Neural crest cell (in vitro differentiated cells): ENCODE measurements at places on chromosomes 16 and 17.

DNA sequence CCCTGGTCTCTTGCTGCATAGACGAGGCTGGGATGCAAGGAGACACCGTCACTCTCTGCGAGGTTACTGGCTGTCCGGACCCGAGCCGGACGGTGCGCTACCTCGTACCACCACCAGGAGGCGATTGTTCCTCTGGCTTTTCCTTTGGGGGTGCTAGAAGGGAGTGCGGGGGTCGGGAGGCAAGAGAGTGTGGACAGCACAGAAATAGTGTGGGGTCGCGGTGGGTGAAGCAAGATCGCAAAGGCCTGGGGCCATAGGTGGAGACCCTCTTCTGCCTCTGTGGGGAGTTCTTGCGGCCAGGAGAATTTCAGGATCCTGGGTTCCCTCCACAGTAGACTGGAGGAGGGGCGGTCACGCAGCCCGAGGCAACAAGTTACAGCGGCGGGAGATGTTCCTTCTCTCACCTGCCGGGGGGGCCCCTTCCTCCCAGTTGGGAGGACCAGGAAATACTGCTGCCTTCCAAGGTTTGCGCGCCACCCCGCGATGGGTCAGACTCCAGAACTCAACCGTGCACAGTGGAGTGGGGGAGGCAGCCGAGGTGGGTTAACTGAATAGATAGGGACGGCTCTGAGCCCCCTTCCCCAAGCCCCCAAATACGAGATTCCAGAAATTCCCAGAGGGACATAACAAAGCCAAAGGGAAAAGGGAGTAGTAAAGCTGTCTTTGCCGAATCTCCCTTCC, 6.9 kb downstream of the PHOSPHO1 start:
- peak; percentile 82 for DNase-seq

DNA sequence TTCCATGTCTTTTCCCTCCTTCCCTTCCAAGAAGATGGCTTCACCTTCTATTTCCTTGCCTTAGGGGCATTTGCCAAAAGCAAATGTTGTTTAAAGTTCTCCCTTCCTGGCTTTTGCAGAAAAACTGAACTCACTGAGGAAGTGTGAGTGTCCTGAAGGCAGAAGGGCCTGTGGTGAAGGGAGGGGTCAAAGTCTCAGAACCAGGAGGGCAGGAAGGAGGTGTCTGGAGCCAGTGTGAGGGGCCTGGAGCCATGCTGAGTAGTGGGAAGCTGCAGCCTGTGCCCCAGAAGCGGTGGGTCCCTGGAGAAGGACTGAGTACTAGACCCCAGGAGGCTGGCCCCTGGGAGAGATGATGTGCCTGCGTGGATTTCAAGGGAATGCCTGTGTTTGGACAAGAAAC, 23.8 kb upstream of the SUPT4H1 start:
- no peak for DNase-seq

- no peak for DNase-seq
These were observed 70.5 kb downstream of the AATF start for GRCh38 chr17:37019117-37019740.

- no peak for DNase-seq
These were observed 17.4 kb upstream of the OR1F1 start for GRCh38 chr16:3170440-3171180.

- DNase-seq: no peak
These were observed 24.4 kb upstream of the CRYM start for GRCh38 chr16:21302454-21302853.

DNA sequence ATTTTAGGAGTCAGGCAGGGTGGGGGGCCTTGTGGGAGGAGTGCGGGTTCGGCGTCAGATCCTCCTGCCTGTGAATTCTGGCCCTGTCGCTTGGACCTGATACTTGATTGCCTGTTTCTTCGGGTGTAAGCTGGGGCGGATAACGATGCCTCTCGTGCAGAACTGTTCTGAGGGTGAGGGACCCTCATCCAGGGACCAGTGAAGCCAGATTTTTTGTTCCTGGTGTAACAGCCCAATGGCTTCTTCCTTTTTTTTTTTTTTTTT, 1.3 kb downstream of the TBCD start:
- DNase-seq: no peak

DNA sequence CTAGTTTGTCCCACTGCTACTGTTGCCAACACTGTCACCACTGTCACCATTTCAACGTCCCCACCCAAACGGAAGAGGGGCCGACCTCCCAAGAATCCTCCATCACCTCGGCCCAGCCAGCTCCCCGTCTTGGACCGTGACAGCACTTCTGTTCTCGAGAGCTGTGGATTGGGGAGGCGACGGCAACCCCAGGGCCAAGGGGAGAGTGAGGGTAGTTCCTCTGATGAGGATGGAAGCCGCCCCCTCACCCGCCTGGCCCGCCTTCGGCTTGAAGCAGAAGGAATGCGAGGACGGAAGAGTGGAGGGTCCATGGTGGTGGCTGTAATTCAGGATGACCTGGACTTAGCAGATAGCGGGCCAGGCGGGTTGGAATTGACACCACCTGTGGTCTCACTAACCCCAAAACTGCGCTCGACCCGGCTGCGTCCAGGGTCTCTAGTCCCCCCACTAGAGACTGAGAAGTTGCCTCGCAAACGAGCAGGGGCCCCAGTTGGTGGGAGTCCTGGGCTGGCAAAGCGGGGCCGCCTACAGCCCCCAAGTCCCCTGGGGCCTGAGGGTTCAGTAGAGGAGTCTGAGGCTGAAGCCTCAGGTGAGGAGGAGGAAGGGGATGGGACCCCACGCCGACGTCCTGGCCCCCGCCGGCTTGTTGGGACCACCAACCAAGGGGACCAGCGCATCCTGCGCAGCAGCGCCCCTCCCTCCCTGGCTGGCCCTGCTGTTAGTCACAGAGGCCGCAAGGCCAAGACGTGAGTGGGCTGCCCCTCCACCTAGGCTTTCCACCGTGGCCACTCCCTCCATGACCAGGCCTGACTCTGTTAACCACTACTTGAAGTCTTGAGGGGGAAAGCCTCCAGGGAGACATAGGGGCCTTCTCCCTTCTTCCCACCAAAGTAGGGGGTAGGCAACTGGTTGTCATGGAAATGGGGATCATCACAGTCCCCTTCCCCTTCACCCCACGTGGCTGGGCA, 9.0 kb upstream of the PHKG2 start:
- no peak for DNase-seq

- DNase-seq: no peak
These were observed 51.2 kb downstream of the SOX9 start for GRCh38 chr17:72171703-72172667.

DNA sequence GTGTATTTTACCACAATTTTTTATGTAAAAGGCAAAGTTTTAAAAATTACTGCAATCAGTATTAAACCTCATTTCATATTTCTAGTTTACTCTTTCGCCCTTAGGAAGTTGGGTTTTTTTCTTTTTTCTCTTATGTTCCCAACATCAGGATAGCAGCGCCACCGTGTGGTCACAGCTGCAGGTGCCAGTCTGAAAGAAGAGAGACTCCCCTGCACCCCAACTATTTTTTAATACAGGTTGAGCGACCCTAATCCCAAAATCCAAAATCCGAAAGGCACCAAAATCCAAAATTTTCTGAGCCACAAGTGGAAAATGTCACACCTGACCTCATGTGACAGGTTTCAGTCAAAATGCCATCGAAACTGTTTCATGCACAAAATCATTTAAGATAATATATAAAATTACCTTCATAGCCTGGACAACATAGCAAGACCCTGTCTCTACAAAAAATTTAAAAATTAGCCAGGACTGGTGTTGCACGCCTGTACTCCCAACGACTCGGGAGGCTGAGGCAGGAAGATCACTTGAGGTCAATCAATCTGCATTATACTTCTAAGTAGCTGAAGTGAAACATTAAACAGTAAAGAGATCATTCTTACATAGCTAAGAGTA, 21.8 kb upstream of the ASGR2 start:
- DNase-seq: peak; percentile 74

DNA sequence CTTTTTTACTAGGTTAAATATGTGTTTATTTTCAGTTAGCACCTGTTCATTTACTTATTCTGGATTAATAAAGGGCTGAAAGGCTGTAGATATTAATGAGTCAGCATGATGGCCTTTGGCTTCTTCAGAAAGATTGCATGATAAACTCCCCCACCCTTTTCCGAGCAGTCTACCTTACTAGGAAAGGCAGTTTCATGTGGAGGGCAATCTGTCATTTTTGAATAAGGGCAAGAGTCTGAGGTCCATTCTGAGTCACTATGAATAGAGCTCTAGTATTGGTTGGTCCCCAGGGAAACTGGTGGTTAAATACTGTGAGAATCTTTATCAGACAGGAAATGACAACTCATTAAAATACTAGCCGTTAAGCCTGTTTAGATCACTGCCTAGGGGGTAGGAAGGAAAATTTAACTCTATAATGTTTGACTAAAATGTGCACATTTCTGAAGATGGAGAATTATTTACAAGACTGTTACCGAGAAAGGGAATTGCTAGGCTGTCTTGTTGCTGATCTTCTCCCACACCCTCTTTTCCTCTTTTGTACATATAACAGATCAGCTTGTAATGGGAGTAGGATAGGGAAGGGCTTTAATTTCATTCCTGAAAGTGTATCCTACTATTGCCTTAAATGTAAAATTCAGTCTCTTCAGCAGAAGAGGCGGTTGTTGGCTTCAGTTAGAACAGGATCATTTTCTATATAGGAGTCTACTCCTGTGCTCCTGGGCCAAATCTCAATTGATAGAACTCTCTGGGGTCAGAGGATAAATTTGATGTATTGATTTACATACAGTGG, 63.3 kb downstream of the TUBD1 start:
- no peak for DNase-seq
